ENCODE measurements at places on chromosomes 4 and X.

DNA sequence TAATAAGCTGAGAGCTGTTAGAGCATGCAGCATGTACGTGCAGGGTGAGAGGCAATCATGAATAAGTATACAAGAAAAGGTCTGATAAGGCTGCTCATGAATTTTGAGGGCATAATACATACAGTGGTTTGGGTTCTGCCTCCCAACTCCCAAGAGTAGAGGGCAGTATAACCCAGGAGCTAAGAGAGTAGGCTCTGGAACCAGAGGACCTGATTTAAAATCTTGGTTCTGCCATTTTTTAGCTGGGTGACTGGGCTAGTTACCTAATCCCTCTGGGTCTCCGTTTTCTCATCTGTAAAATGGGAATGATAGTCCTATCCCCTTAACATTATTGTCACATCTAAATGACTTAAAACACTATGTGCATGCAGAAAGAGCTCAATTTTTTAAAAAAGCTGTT, 85.3 kb downstream of the LNX1 start:
- no peak for DNase-seq

DNA sequence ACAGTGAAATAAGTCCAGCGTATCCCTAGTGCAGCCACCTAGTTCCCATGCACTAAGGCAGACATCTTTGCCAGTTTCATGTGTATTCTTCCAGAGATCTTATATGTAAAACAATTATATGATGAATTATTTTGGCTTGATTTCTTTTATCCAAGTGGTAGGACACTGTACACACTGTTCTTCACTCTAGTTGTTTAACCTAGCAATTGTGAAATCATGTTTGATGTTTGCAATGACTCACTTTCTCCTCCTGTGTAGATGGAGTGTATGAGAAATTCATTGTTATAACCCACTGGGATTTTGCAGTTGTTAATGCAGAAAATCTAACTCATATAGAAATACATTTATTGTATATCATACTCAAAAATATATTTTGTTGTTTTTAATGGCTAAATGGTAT, 17.5 kb upstream of the TBC1D1 start:
- DNase-seq = no peak

DNA sequence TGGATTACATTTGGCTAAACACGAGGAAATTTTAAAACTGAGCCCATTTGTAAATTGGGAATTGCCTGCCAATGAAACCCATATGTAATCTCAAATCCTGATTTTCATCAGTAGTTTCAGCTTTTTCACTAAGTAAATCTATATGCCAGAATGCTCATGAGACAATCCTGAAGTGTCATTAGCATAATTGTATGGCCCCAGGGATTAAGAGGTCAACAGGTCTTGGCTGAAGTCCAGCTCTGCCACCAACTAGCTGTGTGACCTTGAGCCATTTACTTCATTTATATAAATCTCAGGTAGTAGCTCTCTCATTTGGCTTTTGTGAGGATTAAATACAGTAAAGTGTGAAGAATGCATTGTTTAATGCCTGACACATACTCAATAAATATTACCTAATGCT, 320.5 kb upstream of the EMCN start:
- no peak for DNase-seq

DNA sequence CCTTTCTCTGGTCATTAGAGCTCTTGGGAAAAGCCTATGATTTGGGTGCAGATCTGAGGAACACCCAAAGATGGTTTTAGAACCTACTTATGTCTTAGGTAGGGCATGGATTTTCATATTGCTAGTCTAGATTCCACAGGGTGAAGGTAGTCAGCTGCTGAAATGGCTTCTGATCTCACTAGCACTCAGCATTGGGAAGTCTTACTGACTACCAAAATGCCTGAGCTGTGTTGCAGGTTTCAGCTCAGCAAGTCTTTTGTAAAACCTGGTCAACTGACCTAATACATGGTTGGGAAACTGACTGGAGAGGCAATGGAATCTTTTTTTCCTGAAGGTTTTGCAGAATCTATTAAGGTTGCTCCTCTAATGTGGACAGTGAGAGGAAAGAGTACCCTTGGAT, 136.4 kb downstream of the CCNG2 start:
- no peak for DNase-seq

DNA sequence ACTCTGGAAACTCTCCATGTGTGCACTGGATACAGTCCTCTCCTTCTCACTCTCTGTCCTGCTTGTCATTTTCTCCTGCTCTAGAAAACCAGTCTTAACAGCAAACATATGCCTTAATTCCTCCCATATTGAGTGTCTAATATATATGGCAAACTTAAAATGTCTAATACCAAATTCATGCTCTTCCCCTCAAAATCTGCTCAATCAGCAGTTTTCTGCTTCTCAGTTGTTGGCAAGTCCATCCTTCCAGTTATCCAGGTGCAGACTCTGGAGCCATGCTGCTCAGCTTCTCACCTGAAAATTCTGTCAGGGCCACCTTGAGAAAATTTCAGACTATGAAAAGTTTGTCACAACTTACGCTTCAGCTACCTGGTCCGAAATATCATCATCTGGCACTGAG, 3.1 kb upstream of the CENPE start:
- DNase-seq = no peak

GRCh38 chr4:112251019-112251643, 19.5 kb downstream of the AP1AR start:
- no peak for DNase-seq

GRCh38 chrX:49878834-49879655, at the start of gene USP27X:
Gene USP27X (plus strand): TSS chrX:49879484. CDS start chrX:49880308, 824 bp downstream.
- DNase-seq = peak; percentile 74

DNA sequence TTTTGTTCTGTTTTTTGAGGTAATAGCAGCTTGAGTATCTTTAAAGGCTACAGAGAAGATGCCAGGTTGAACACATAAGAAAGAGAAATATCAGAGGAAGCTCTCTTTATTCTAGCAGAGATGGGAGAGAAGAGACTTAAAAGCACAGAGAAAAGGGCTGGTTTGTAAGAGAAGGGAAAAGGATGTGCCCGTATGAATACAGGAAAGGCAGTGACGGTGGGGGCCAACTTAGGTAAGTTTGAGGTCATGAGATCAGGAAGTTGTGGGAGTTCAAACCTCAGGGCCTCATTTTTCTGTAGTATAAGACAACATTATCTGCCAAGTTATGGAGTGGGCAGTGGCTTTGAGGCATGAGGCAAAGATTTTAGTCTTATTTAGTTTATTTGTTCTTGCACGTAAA, 121.3 kb upstream of the S100G start:
- no peak for DNase-seq

GRCh38 chr4:89586864-89587263, 250.1 kb downstream of the SNCA start:
- DNase-seq = no peak

GRCh38 chrX:8084006-8084405, 87.1 kb downstream of the VCX2 start:
- DNase-seq = no peak

GRCh38 chrX:45980726-45981125, 564.5 kb downstream of the ZNF674 start:
- DNase-seq = no peak

DNA sequence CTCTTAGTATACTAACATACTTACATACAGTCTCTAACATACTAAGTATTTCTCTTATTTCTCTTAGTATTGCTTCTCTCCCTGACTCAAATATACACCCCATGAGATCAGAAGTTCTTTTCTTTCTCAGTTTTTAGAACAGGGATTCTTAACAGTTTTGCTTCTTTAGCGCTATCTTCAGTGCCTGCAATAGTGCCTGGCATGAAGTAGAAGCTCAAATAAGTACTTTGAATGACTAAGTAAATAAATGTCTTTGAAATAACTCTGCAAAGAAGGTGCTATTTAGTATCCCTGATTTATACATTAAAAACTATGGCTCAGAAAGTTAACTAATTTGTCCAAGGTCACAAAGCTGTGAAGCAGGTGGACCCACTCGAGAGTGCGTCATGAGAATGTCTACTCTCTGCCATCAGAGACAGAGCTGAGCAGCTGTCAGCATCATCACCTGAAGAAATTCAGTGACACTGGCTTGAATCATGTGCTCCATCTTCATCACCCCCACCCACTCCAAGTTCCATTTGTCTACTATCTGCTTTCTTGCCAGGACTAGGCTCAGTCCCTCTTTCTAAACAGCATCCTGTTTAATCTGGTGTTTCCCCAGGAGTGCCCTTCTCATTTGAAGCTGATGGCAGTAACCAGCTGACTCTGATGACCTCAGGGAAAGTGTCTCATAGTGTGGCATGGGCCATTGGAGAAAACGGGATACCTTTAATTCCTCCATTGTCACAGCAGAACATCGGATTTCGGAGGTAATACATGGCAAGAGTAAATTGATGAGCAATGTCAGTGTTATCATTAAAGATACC, 83.1 kb downstream of the CC2D2A start:
- DNase-seq = no peak

Data from memory B cell (primary cell).